ENCODE measurements at places on chromosomes 3 and 15. TPM values are rescaled to one million over a fixed set of nuclear protein-coding genes. Genes with fewer than 3 reads are reported as not detected.

Gene GOLGA8G
- total RNA-seq: not detected

Gene EID1
- total RNA-seq: 63.6 TPM

Gene CILP
- total RNA-seq: not detected

Gene CHRNA7
- 0.21 TPM for total RNA-seq

Gene CYP8B1
- not detected for total RNA-seq

Gene SYNPR
- not detected for total RNA-seq

Gene TMEM44
- total RNA-seq: 11.8 TPM

Gene CLDN16
- 0.27 TPM for total RNA-seq

Gene RBP2
- total RNA-seq: 28.0 TPM

Gene ZNF501
- 3.2 TPM for total RNA-seq

Gene TYRO3
- total RNA-seq: 118 TPM

- no peak for DNase-seq
- no peak overlapping the region for H3K4me3 ChIP-seq
- H3K27me3 ChIP-seq: no peaks in the 10 kb centered on the region
These were observed 214.8 kb downstream of the KCNH8 start for GRCh38 chr3:19363071-19363470.

GRCh38 chr3:122398920-122399319 is 14.9 kb downstream of the FAM162A start:
- H3K27ac ChIP-seq: no peak overlapping the region
- 0 out of 2 replicates have a peak, but pooled peaks cover 4% of the 10 kb centered on the region for H3K4me1 ChIP-seq
- no peaks in the 10 kb centered on the region for H3K36me3 ChIP-seq
- H3K27me3 ChIP-seq: no peaks in the 10 kb centered on the region
- DNase-seq: no peak

DNA sequence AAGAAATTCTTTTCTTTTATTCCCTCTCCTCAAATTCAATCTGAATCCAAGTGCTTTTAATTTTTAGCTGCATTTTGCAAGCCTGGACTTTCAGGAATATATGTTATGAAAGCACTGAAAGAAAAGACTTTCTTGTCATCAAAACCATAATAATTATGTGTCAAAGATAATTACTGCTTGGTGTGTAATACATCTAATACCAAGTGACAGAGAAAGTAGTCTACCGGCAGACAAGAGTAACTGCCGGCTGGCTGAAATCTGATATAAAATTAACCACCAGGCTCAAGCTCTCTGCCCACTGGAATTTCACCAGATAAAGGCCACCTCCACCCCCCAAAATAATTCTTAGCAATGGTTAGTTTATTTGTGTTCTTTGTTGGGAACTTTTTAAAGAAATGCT is 220.9 kb upstream of the CDIN1 start:
- no peaks in the 10 kb centered on the region for H3K4me1 ChIP-seq
- no peaks in the 10 kb centered on the region for H3K27me3 ChIP-seq
- no peaks in the 10 kb centered on the region for H3K36me3 ChIP-seq
- H3K4me3 ChIP-seq: no peak overlapping the region

- H3K27me3 ChIP-seq: no peaks in the 10 kb centered on the region
- no peaks in the 10 kb centered on the region for H3K36me3 ChIP-seq
- peak within 1 kb of the TSS; percentile 99 for H3K4me3 ChIP-seq
- DNase-seq: no peak
- H3K27ac ChIP-seq: peak within 1 kb of the TSS; percentile 87
- peaks cover 21% of the 10 kb centered on the region for H3K4me1 ChIP-seq
These were observed at the start of gene LRRFIP2 for GRCh38 chr3:37174532-37175126. Gene LRRFIP2, minus strand, starts transcription at chr3:37174582. Its CDS starts 25,599 bp downstream, at chr3:37148983.

DNA sequence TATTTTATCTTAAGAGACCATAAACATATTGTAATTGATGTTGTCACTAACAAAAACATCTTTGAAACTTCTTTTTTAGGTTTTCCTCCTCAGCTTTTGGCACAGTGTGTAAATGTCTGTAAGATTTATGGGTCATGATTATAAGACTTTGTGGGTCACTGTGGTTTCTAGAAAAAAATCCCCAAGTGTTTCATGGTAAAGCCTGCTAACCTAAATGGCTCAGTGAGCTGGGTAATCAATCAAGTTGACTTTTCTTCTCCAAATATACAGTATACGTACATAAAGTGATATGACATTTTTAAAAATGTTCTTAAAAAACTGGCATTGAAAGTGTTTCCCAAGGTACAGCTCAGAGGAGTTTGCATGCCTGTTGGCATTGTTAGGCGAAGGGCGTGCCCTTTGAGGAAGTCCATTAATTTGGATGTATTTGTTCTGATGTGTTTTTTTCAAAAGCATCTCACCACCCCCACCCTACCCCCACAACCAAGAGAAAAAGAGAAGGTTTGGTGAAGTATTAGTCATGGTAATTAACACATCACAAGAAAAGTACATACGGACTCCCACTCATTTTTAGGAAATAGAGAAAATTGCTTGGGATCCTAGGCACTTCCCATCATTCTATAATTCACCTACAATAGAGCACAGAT is 385.4 kb upstream of the LRRC3B start:
- H3K27me3 ChIP-seq: no peaks in the 10 kb centered on the region
- no peak overlapping the region for H3K27ac ChIP-seq
- DNase-seq: no peak
- H3K4me1 ChIP-seq: no peaks in the 10 kb centered on the region

DNA sequence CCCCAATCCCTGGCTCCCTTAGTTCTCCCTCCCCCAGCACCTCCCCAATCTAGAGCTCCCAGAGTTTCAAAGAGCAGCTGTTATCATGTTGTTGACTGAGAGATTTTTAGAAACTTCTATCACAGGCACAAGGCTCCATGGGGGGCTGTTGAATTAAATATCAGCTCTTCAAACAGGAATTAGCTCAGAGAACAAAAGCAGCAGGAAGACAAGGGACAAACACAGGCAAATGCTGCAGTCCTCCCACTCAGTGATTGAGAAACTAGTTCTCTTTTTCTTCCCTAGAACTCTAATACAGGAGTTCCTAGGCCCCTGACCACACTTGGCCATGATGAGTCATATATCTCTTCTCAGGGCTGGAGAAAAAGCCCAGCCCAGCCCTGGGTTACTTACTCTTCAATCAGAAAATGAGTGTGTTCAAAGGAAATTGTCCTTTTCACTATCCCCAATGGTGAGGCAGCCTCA is 262.1 kb downstream of the IGSF11 start:
- H3K4me3 ChIP-seq: no peak overlapping the region
- peaks cover 7% of the 10 kb centered on the region for H3K4me1 ChIP-seq
- H3K27me3 ChIP-seq: no peaks in the 10 kb centered on the region
- DNase-seq: no peak
- H3K36me3 ChIP-seq: no peaks in the 10 kb centered on the region
- peak overlapping the region; percentile 45 for H3K27ac ChIP-seq

- H3K4me3 ChIP-seq: no peak overlapping the region
- no peak overlapping the region for H3K27ac ChIP-seq
- DNase-seq: no peak
- no peaks in the 10 kb centered on the region for H3K36me3 ChIP-seq
These were observed 532.8 kb upstream of the TBL1XR1 start for GRCh38 chr3:177729956-177730681.

DNA sequence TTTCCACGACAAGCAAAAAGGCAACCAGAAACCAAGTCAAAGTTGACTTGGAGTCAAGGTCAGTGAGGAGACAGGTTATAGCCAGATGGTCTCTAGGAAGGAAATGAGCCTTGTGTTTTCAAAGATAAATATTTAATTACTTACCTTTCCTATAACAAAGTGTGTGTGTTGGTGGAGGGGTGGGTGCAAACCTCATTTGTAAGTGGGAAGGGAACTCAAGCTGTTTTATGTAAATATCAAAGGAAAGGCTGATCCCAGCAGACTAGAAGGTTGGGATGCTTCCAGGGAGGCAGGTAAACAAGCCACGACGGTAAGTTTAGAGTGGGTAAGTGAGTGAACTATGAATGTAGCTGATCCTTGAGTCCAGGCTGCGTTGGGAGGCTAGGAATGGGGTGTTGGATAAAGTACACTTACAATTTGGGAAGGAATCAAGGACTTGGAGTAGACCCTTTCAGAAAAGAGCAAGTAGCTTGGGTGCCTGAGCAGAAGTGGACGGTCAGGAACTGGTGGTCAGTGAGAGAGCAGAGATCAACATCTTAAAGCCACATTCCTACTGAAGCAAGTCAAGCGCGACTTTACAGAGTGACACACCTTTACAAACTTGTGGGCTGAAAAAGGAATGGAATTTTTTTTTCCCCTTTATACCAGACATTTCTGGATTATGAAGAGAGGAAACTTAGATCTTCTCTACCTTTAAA is 82.0 kb upstream of the TBL1XR1 start:
- H3K4me1 ChIP-seq: peaks cover 47% of the 10 kb centered on the region
- no peaks in the 10 kb centered on the region for H3K36me3 ChIP-seq
- DNase-seq: no peak
- peak overlapping the region; percentile 58 for H3K27ac ChIP-seq
- no peaks in the 10 kb centered on the region for H3K27me3 ChIP-seq

- H3K27me3 ChIP-seq: no peaks in the 10 kb centered on the region
- no peaks in the 10 kb centered on the region for H3K4me1 ChIP-seq
- no peak overlapping the region for H3K27ac ChIP-seq
- H3K36me3 ChIP-seq: no peaks in the 10 kb centered on the region
- no peak overlapping the region for H3K4me3 ChIP-seq
- no peak for DNase-seq
These were observed 2.3 kb downstream of the CAMP start for GRCh38 chr3:48225587-48225986.

- H3K27me3 ChIP-seq: no peaks in the 10 kb centered on the region
- H3K27ac ChIP-seq: no peak overlapping the region
- DNase-seq: no peak
These were observed 42.0 kb upstream of the TP63 start for GRCh38 chr3:189589179-189589569.

- no peak overlapping the region for H3K4me3 ChIP-seq
- H3K36me3 ChIP-seq: no peaks in the 10 kb centered on the region
- 0 out of 2 replicates have a peak, but pooled peaks cover 4% of the 10 kb centered on the region for H3K4me1 ChIP-seq
- no peaks in the 10 kb centered on the region for H3K27me3 ChIP-seq
- no peak for DNase-seq
- H3K27ac ChIP-seq: no peak overlapping the region
These were observed 42.2 kb upstream of the B3GNT5 start for GRCh38 chr3:183210862-183211341.

- no peaks in the 10 kb centered on the region for H3K27me3 ChIP-seq
- H3K36me3 ChIP-seq: no peaks in the 10 kb centered on the region
- DNase-seq: no peak
- H3K4me3 ChIP-seq: no peak overlapping the region
- no peaks in the 10 kb centered on the region for H3K4me1 ChIP-seq
These were observed 120.2 kb downstream of the MEGF11 start for GRCh38 chr15:66133247-66133885.

DNA sequence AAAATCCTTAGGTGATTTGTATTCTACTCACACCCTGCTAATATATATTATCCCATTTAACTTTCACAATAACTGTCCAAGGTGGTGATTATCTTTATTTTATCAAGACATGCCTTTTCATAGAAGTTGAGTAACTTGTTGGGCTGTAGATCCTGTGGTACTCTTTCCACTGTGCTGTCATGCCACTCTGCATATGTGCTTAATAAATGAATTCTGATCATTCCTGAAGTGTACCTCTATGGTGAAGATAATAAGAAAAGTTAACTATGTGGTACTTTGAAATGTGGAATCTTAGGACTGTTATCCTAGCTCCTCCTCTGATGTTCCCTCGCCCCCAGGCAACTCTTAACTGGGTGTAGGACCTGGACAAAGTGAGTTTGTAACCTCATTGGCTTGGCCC is 5.2 kb downstream of the SNRK start:
- H3K27ac ChIP-seq: no peak overlapping the region
- H3K36me3 ChIP-seq: no peaks in the 10 kb centered on the region
- no peak overlapping the region for H3K4me3 ChIP-seq
- peaks cover 58% of the 10 kb centered on the region for H3K4me1 ChIP-seq
- no peak for DNase-seq

DNA sequence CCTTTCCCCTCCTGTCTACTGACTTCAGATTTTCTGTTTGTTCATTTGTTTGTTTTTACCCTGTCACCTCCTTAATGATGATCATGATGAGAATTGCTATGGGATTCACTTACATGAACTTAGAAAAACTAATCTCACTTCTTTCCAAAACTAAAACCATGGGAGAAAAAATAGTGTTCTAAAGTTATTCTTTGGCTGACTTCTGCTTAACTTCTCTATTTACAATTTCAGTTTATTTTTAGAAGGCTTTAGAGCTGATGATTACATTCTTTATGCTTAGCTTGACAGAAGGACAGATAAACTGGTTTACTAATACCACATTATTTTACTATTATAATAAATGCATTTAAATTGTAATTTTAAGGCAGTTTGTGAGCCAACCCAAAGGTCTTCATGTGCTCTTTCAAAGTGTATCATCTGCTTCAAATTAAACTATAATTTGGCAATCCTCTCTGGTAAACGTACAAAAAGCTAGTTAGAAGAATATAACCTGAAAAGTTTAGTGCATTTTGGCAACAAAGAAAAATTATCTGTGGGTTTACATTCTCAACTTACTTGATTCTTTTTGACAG is 676.8 kb upstream of the UBE2E2 start:
- H3K36me3 ChIP-seq: no peaks in the 10 kb centered on the region
- H3K27ac ChIP-seq: no peak overlapping the region
- H3K4me1 ChIP-seq: no peaks in the 10 kb centered on the region
- no peak for DNase-seq

DNA sequence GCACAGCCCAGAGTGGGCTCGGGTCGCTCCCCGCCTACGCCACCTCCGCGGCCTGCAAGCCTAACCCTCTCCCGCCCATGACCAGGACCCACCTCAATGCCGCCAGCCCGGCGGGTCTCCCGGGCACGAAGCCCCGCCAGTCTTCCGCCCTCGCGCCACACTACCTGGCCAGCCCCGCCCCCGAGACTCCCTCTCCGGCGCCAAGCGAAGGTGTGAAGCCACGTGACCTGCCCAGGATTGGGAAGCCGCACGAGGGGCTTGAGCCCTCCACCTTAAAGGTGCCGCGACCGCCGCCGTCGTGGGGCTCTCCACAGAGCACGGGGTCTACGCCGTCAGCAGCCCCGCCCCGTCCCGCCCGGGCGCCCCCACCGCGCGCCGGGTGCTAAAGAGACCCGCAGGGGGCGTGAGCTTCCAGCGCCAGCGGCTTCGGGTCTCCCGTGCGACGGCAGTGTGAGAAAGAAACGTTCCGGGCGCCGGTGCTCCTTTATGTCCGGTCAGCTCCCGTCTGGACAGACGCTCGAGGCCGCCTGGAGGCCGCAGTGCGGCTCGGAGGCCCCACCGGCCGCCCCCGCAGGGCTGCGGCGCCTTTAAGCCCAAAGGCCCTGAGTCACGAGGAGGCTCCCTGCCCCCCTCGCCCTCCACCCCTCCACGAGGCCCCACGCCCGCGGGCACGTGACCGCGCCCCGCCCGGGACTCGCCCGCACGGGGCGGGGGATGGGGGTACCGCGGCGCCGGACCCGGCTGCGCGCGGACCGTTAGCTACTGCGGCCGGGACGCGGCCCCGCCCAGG is at the start of gene CPEB1:
CPEB1 (minus strand) TSS at position 319 of the 790 bp plus-strand sequence. CDS start 18,904 bp downstream, outside the sequence.
- no peak for DNase-seq
- no peak within 1 kb of the TSS for H3K27ac ChIP-seq
- no peak within 1 kb of the TSS for H3K4me3 ChIP-seq

- no peaks in the 10 kb centered on the region for H3K27me3 ChIP-seq
- H3K27ac ChIP-seq: peak overlapping the region; percentile 39
- peak overlapping the region; percentile 21 for H3K4me3 ChIP-seq
- DNase-seq: peak; percentile 55
These were observed 23.9 kb upstream of the SLC25A36 start for GRCh38 chr3:140917772-140918171.

- H3K27ac ChIP-seq: no peak overlapping the region
- no peak overlapping the region for H3K4me3 ChIP-seq
- H3K27me3 ChIP-seq: no peaks in the 10 kb centered on the region
- DNase-seq: no peak
These were observed 16.7 kb downstream of the AP3S2 start for GRCh38 chr15:89877083-89877425.

GRCh38 chr3:30467596-30468238 is 138.7 kb upstream of the TGFBR2 start:
- H3K27me3 ChIP-seq: no peaks in the 10 kb centered on the region
- H3K36me3 ChIP-seq: no peaks in the 10 kb centered on the region
- H3K4me1 ChIP-seq: no peaks in the 10 kb centered on the region
- no peak overlapping the region for H3K27ac ChIP-seq
- H3K4me3 ChIP-seq: no peak overlapping the region
- DNase-seq: no peak
